ENCODE measurements at places on chromosomes 1 and 21. TPM values are rescaled to one million over a fixed set of nuclear protein-coding genes. Genes with fewer than 3 reads are reported as not detected.

The MYOM3 gene
- 22.4 TPM for polyA plus RNA-seq

The USF1 gene
- polyA plus RNA-seq: 38.8 TPM

The DDOST gene
- polyA plus RNA-seq: 237 TPM

The MPZL1 gene
- 148 TPM for polyA plus RNA-seq

The SELP gene
- polyA plus RNA-seq: 6.4 TPM

The KRTAP12-2 gene
- polyA plus RNA-seq: not detected

The NRIP1 gene
- polyA plus RNA-seq: 18.0 TPM
